Activated T-cell treated with anti-CD3 and anti-CD28 coated beads, Interleukin-2, amount 50 U/mL, for 4 hours (primary cell): ENCODE measurements at places on chromosomes 11 and 22. TPM values are rescaled to one million over a fixed set of nuclear protein-coding genes. Genes with fewer than 3 reads are reported as not detected.

ANO9 gene
- total RNA-seq, result 16.5 TPM

SLC22A9 gene
- total RNA-seq, result not detected

DPP3 gene
- 132 TPM for total RNA-seq

NCAM1 gene
- total RNA-seq, result 0.73 TPM

HOATZ gene
- not detected for total RNA-seq

TP53AIP1 gene
- not detected for total RNA-seq

FAM76B gene
- total RNA-seq, result 19.8 TPM

LRP4 gene
- total RNA-seq, result 0.13 TPM

- no peak for DNase-seq
These were observed 132.1 kb upstream of the BMAL1 start for GRCh38 chr11:13145461-13145860.

- DNase-seq, result no peak
These were observed 36.2 kb downstream of the PISD start for GRCh38 chr22:31625661-31626426.

DNA sequence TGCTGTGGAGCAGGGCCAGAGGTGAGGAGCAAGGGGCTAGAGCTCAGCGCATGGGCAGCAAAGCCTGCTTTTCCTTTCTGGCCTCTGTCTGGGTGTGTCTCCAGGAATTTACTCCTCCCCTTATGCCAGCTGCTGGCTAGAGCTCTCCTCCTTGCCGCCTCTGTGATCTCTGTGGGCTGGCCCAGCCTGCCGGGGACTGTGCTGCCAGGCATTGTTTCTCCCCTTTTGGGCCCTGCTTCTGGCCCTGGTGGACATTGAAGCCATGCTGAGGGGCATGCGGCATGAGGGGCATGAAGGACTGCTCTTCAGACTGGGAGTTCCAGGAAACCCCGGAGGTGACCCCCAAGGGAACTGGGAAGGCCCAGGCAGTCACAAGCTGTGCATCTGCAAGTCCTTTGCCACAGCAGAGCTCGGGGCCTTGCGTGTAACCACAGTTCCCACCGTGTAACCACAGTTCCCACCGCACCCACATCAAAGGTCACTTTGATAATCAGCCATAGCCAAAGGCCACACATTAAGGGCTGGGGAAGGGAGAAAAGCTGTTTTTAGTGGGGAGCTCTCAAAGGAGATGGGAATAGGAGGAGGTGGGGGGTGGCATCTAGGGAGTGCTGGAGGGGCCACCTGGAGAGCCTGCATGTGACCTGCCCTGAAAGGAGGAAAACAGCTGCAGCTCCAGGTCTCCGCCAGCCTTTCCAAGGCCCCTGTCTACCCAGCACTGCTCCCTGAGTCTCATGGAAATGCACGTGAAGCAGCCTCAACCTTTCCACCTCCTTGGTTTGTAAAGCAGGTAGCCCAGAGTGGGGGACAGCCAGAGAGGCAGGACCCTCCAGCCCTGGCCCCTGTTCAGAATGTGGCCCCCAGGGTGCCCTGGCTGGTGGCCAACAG is 62.3 kb downstream of the PPFIBP2 start:
- DNase-seq, result no peak

- DNase-seq, result no peak
These were observed 347.0 kb downstream of the CADM1 start for GRCh38 chr11:115157247-115157646.

DNA sequence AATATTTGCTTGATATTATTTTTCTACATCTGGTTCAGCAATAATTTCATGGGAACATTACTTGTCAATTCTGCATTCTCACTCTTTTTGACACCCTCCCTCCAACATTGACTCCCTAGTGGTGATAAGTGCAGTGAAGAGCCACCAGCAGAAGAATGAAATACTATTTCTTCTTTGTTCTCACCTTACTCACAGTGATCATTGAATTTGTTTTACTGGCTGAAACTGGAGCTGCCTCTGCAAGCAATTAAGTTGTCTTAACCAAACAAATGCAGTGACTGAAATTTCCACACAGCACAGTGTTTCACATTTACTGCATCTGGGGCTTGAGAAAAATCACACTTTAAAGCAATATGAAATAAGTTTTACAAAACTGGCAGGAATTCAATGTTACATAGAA is 189.8 kb downstream of the JRKL start:
- no peak for DNase-seq

DNA sequence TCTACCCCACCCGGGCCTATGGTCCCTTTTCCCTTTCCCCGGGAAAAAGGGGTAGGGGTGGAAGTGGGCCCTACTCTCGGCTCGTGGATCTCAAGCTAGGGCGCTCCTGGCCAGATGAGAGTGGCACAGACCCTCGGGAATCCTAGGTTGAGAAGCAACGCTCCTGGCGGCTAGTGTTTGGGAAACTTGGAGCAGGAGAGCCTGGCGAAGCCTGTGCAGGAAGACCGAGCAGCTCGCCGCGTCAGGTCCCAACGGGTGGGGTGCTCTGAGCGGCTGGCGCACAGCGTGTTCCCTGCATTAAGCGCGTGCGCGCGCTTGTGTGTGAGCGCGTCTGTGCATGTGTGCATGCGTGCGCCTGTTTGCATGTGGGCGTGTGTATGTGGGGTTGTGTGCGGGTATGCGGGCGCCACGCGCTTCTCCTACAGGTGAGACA is 7.1 kb upstream of the FLI1 start:
- DNase-seq, result peak; percentile 57

DNA sequence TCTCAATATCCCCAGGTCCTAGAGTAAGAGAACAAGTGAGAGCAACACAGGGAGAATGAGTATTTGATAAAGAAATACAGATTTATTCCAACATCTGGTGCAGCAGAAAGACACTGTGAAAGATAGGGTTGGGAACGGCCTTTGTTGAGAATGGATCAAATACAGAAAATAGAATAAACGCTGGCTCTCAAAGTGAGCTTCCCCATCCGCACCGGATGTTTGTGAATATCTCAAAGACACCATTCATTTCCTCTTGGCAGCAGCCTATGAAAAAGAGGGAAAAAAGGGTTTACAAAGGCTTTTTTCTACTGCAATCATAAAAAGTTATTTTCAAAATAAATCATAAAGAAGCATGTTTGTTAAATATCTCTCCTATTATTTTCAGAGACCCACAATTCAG is 279.3 kb downstream of the CASP12 start:
- no peak for DNase-seq

- DNase-seq, result no peak
These were observed 11.4 kb downstream of the MRGPRD start for GRCh38 chr11:68969386-68969785.

GRCh38 chr11:112156956-112157766 is 6.7 kb downstream of the IL18 start:
- DNase-seq, result no peak

DNA sequence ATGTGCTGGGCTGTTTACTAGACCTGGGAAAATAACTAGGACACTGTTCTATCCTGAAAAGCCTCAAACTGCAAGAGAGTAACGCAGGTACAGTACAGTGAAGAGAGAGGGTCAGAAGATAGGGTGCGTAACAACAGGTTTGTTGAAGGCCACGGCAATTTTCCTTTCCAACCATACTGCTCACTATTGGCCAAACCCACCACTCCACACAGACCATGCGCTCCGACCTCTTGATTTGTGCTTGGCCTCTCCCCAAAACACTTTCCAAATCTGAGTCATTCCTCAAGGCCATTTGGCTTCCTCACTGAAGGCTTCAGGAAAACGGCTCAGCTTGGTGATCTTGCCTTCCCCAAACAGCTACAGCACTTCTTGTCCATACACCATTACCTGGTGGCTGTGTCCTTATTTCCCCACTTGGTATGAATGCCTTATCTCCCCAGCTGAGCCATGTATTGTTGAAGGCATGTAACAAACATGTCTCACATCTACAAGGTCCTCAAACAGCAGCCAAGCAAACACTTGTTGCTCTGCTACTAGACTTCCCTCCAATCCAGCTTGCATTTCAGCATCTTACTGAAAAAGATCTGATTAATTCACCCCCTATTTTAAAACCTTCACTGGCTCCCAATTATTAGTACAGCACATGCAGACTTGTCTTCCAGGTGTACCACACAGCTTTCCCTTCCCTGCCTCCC is 40.9 kb downstream of the TCF20 start:
- no peak for DNase-seq

DNA sequence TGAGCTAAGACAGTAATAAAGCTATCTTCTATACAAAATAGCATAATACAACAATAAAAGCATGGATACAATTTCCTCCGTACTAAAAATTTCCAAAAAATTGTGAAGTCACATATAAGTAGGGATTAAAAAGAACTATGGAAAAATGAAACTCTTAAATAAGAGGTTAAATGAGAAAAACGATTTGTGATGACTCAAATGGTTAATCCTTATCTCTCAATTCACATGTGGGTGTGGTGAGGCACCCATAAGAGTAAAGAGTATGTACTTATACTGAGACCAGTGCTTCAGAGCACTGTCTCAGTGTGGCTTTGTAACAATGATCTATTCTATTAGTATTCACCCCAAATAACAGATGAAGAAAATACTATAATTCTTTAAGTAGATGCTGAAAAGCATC is 25.0 kb upstream of the CCDC34 start:
- DNase-seq, result no peak

- no peak for DNase-seq
These were observed 71.2 kb upstream of the GDPD4 start for GRCh38 chr11:77372726-77373125.

DNA sequence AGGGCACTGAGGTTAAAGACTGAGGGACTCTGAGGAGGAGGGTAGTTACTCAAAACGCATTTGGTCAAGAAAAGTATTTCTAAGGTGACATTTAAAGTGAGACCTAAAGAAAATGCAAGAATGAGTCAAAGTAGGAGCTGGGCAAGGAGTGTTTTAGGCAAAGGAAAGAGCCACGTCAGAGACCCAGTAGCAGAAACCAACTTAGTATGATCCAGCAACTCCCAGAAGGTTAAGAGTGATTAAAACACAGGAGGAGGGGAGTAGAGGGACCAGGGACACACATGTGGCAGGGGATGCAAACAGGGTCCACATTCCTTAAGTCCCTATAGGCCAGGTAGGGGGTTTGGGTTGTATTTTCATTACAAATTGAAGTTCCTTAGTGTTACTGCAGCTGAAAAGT is 24.3 kb upstream of the CCDC34 start:
- DNase-seq, result no peak

GRCh38 chr11:1299621-1300020 is 9.8 kb downstream of the TOLLIP start:
- no peak for DNase-seq

DNA sequence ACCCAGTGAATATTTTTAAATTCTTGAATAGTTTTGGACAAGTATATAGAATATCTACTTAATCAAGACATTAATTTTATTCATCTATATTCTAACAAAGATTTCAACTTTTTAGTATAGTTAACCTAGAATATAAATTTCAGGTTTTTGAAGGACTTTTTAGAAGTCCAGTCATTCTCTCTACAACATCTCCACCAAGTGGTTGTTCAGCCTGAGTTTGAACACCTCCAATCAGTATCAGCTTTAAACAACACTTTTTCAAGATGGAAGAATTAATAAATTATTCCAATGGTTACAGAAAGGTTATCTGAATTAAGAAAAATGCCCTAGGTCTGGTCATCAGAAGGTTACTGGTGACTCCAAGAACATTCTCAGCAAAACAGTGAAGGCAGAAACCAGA is 31.8 kb downstream of the EIF3M start:
- DNase-seq, result no peak

DNA sequence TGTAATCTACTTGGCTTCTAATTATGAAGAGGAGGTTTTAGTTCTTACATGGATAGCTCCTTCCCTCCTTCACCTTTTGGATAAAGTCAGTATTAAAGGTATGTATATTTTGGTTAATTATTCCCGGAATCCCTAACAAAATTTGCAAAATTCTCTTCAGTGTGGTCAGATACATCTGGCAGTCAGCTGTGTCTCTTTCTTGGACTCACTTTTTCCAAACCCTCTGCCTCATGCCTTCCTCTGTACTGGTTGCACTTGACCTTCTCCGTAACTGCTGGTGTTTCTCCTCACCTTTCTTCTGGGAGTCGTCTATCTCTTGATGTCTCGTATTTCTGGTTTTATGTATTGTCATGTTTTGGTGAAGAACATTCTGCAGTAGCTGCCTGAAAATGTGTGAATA is 62.5 kb downstream of the PPP6R3 start:
- DNase-seq, result no peak

- peak; percentile 33 for DNase-seq
These were observed 56.5 kb downstream of the NAT10 start for GRCh38 chr11:34161812-34162492.

DNA sequence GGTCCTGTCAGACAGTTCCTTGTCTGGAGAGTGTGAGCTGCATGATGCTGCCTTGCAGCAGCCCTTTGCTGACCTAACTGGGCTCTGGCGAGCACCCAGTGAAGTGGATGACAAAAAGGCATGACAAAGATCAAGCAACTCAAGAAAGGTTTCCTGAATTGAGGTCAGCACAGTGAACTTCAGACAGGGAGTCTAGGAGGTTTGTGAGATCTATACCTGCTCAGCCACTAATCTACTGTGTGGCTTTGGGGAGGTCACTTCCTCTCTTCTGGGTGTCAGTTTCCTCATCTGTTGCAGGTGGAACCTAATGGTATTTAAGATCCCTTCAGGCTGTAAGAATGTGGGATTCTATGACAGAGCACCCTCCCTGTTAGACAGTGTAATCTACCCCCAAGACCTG is 213.9 kb upstream of the NARS2 start:
- no peak for DNase-seq

GRCh38 chr11:114084414-114084813 is 24.9 kb downstream of the ZBTB16 start:
- no peak for DNase-seq

DNA sequence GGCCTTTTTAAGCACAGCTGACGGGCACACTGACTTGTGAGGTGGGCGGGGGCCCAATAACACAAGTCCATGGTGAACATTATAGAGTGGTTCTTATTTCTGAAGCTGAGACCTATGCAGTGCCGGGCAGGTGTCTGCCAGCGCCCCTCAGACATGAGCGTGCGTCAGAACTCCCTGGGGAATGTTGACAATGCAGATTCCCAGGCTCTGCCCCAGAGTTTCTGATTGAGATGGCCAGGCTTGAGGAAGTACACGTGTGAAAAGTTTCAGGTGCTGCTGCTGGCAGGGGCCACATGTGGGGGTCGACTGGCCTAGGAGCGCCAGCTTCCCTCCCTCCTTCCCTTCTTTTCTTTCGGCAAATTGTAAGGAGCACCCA is 46.2 kb downstream of the TPCN2 start:
- no peak for DNase-seq

GRCh38 chr11:120932305-120932915 is 91.5 kb upstream of the TBCEL start:
- no peak for DNase-seq

DNA sequence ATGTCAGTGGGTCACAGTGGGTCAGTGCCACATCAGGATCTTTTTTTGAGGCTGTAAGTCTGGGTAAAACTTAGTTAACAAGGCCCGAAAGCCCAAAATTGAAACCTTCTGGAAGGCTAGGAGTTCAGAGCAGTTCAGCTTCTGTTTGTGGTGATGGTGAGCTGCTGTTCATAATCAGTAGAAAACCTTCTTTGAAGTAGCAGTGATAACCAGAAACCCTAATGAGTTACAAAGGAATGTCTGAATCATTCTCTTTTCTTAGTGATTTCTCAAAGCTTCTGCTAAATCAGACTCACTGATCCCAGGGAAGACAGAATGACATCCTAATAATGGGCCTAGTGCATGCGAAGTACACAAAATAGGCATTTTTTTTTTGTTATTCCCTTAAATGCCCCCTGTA is 124.7 kb downstream of the PARVA start:
- no peak for DNase-seq

GRCh38 chr11:59770869-59771268 is 15.7 kb downstream of the STX3 start:
- no peak for DNase-seq
